ENCODE measurements at places on chromosomes 13 and 19. TPM values are rescaled to one million over a fixed set of nuclear protein-coding genes. Genes with fewer than 3 reads are reported as not detected.

Gene SCAF1
- 55.1 TPM for total RNA-seq

Gene WASF3
- total RNA-seq: 24.7 TPM

Gene GFY
- not detected for total RNA-seq

Gene TMPRSS9
- total RNA-seq: not detected

Gene TNFSF9
- 0.42 TPM for total RNA-seq

Gene ZNF69
- total RNA-seq: 3.7 TPM

Gene LYPD4
- total RNA-seq: not detected

Gene KLF2
- total RNA-seq: 208 TPM

Gene GRIN2D
- 2.3 TPM for total RNA-seq

Gene DCUN1D2
- 16.9 TPM for total RNA-seq

Gene CHAMP1
- 16.3 TPM for total RNA-seq

Gene TRIM28
- 159 TPM for total RNA-seq

Measured in posterior vena cava (tissue), 2 donors.